ENCODE measurements at places on chromosomes 12 and 14.

- no peak overlapping the region for H3K27ac ChIP-seq
- no peaks in the 10 kb centered on the region for H3K27me3 ChIP-seq
- H3K4me3 ChIP-seq: no peak overlapping the region
- no peak for DNase-seq
Measured at GRCh38 chr14:102579696-102580549, 12.5 kb upstream of the RCOR1 start.

DNA sequence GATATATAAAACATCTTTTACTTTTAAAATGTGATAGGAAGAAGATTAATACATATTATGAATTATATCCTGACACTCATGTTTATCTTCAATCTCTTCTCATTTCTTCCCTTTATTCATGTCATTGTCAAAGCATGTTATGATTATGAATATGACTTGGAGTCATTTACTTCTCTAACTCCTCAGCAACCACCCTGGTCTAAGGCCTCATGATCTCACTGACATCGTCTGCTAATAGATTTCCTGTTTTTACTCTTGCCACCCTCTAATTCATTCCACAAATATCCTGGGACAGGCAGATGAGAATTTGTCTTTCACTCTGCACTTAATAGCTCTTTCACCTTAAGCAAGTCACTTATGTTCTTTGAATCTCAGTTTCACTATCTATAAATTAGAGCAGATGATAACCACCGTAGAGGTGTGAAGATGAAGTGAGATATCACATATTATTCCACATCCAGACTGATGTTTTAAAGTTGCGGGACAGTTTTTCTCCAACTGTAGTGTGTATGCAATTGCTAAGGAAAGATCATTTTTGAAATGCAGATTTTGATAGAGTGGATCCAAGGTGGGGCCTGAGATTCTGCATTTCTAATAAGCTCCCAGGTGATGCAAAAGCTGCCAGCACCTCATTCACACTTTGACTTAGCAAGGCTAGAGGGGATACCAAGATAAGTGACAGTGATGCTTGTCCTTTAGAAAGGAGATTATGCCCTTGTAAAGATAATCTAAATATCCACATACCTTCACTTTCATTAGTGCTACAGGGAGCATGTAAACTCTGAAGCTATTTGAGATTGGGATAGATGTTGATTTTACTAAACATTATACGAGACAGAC lies 3.3 kb upstream of the IAPP start:
- DNase-seq: no peak
- peaks cover 4% of the 10 kb centered on the region for H3K27me3 ChIP-seq
- no peaks in the 10 kb centered on the region for H3K36me3 ChIP-seq

DNA sequence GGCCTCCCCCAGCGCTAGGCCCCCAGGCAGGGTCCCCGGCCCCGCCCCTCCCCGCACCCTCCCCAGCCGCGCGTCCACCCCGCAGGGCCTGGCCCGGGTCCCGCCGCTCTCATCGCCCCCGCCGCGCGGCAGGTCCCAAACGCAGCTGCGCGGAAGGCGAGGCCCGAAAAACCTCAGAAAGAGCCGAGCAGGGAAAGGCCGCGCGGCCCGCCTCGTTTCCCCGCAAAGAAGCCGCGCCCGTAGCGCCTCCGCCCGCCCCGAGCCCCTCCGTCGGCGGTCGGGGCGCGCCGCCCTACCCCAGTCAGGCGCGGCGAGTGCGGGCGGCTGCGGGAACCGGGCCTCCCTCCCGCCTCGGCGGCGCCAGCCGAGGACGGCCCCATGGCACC lies 324 bp downstream of the POLE start:
- H3K27ac ChIP-seq: peak overlapping the region; percentile 65
- H3K27me3 ChIP-seq: no peaks in the 10 kb centered on the region
- H3K4me3 ChIP-seq: peak overlapping the region; percentile 63
- peaks cover 26% of the 10 kb centered on the region for H3K4me1 ChIP-seq
- peaks cover 32% of the 10 kb centered on the region for H3K36me3 ChIP-seq
- DNase-seq: peak; percentile 48

DNA sequence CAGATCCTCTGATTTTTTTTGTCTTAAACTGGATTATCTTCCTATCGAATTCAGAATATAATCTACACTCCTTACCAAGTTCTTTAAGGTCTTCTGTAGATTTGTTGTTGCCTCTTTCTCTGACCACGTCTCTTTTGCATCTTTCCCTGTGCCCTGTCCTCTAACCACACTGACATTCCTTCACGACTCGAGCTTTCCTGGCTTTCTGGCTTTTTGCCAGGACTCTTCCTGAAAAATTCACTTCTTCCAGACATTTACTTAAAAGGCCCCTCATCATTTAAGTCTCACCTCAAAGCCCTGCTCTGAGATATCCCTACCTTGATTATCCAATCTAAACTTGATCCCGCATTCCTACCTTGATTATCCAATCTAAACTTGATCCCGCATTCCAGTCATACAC lies 422.3 kb upstream of the DCN start:
- H3K27me3 ChIP-seq: no peaks in the 10 kb centered on the region
- H3K4me3 ChIP-seq: no peak overlapping the region
- H3K27ac ChIP-seq: no peak overlapping the region
- H3K4me1 ChIP-seq: no peaks in the 10 kb centered on the region

DNA sequence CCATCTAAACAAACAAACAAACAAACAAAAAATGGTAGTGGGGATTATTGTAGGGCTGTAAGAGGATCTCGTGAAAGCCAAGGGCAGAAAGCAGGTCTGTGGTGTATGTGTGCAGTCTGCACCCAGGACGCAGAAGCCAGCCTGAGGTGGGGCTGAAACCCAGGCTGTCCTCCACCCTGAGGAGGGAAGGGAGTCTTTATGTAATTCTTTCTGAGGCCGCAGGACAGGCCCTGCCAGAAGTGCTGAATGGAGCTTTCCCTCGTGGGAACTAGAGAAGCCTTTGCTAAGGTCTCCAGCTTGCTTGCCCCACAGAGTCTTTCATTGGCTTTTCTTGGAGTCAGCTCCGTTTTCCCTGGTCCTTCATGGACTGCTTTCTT lies 27.7 kb downstream of the SLC17A8 start:
- H3K27me3 ChIP-seq: peaks cover 15% of the 10 kb centered on the region
- H3K36me3 ChIP-seq: no peaks in the 10 kb centered on the region
- no peak for DNase-seq
- H3K4me3 ChIP-seq: no peak overlapping the region
- no peak overlapping the region for H3K27ac ChIP-seq
- no peaks in the 10 kb centered on the region for H3K4me1 ChIP-seq

DNA sequence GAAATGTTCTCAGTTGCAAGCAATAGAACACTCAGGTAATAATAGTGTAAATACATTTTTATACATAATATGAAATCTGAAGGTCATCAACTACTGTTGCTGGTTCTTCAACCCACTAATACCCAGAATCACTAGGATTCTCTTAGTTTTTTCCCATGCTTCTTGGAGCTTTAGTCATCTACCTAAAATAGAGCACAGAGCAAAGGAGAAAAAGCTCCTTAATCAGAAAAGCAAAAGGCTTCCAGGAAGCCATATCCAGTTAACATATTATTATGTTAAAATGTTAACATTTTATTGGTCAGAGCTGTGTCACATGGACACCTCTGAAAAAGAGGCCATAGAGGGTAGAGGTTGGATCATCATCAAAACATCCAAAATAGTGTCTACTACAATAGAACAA lies 57.0 kb downstream of the CCER1 start:
- DNase-seq: no peak
- no peak overlapping the region for H3K4me3 ChIP-seq
- H3K4me1 ChIP-seq: no peaks in the 10 kb centered on the region
- no peaks in the 10 kb centered on the region for H3K27me3 ChIP-seq
- no peak overlapping the region for H3K27ac ChIP-seq

DNA sequence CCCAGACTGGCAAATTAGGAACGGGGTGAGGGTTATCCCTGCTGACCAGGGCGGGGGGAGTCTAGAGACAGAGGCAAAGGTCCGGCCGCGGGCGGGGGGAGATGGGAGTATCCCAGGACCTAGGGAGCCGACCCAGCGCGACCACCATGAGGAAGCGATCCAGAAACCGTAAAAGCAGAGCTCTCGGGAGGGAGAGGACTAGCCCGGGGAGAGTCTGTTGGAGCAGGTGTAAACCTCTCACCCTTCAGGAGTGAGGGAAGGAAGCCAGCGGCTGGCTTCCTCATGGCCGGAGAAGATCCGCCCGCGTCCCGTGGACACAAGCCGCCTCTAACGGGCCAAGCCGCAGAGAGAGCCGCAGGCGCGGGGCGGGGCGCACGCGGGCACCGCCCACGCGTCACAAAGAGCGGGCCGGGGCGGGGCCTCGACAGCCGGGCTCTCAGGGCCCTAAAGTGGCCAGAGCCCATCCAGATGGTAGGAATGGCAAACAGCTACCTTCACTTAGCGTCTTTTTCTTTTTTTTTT lies at the start of gene ACRBP:
TSS of gene ACRBP (minus strand) at position 350 of the 522 bp plus-strand sequence. CDS start at position 284, 66 bp downstream.
- H3K4me1 ChIP-seq: peaks cover 8% of the 10 kb centered on the region
- peak within 1 kb of the TSS; percentile 42 for H3K27ac ChIP-seq
- H3K4me3 ChIP-seq: peak within 1 kb of the TSS; percentile 23
- DNase-seq: no peak
- peaks cover 31% of the 10 kb centered on the region for H3K36me3 ChIP-seq

- H3K27me3 ChIP-seq: no peaks in the 10 kb centered on the region
- H3K4me3 ChIP-seq: no peak overlapping the region
- peak overlapping the region; percentile 47 for H3K27ac ChIP-seq
- peaks cover 35% of the 10 kb centered on the region for H3K4me1 ChIP-seq
Measured at GRCh38 chr14:59276235-59276634, 87.8 kb downstream of the DAAM1 start.

GRCh38 chr14:84074626-84075025 lies 1455.3 kb upstream of the FLRT2 start:
- no peak overlapping the region for H3K27ac ChIP-seq
- no peak overlapping the region for H3K4me3 ChIP-seq
- no peaks in the 10 kb centered on the region for H3K36me3 ChIP-seq
- no peak for DNase-seq

DNA sequence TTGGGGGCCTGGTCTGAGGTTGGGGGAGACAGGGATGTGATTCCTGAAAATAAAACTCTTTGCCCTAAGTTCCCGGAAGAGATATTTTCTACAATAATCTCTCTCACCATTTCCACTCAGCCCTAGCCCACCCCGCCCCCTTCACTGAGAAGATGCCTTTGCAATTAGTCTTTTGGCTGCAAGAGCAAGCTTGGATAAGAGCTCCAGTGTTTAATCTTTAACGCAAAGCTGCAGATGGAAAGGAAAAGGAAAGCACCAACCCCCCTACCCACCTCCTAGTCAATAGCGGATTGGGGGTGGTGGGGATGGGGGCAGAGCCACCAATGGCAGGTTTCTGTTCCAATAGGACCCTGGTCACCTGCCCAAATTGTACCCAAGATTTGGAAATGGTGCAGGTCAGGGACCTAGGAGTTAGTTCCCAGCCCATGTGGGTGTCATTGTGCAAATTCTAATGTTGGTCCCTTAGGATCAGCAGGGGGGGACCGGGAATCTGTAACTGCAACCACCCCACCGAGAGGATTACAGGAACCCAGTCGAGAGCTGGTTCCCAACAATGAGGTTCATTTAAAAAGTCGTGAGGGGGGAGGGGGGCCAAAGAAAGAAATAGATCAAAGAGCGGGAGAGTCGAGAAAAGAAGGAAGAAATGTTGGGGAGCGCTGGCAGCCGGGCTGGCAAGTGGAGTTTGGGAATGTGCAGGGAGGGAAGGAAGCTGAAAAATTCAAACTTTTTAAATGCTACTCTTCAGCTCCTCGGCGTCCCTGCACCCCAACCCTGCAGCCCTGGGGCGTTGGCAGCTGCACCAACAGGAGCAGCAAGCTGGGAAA lies 1.6 kb downstream of the ZFP36L1 start:
- H3K4me1 ChIP-seq: peaks cover 51% of the 10 kb centered on the region
- no peaks in the 10 kb centered on the region for H3K27me3 ChIP-seq
- H3K4me3 ChIP-seq: peak overlapping the region; percentile 87
- peaks cover 48% of the 10 kb centered on the region for H3K36me3 ChIP-seq
- no peak for DNase-seq

DNA sequence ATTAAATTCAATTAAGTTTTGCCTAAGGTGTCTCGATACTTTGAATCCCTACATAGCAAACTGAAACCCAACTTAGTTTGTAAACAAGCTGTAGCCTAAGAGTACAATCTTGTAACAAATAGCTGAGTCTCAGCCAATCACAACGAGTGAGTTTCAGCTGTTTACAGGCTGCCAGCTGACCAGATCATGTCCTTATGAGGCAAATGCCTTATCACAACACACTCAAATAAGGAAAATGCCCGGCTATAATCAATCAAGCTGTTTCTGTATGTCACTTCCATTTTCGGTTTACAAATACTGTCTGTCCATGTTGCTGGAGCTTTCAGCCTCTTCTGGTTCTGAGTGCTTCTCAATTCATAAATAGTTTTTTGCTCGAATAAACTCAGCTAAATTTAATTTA lies 943.8 kb downstream of the SLC16A7 start:
- H3K27me3 ChIP-seq: no peaks in the 10 kb centered on the region
- no peaks in the 10 kb centered on the region for H3K36me3 ChIP-seq
- no peak overlapping the region for H3K4me3 ChIP-seq
- no peak overlapping the region for H3K27ac ChIP-seq
- H3K4me1 ChIP-seq: no peaks in the 10 kb centered on the region

DNA sequence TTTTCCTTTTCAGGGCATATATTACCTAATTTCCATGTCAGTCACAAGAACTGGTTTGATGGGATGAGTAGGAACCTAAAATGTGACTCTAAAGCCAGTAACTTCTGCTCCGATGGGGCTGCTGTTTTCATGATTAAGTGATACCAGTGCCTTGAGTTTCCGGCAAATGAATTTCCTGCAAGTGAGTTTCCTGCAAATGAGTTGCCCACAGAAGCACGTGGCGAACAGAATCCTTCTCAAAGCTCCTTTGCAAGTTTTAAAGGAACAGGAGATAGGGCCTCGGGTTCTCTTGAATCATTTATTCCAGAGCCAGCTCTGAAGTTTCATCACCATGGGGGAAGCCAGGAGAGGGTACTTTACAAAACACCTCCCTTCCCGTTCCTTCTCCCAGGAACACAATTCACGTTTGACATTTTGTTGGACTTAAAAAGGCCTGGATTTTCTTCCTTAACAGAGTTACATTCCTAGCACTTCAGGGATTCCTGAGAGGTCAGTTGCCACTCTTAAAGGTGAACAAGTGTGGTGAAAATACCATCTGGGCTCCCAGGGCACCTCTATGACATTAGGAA lies 2.2 kb upstream of the PPTC7 start:
- peak overlapping the region; percentile 81 for H3K27ac ChIP-seq
- peak overlapping the region; percentile 25 for H3K4me3 ChIP-seq
- peak; percentile 57 for DNase-seq
- peaks cover 9% of the 10 kb centered on the region for H3K36me3 ChIP-seq

GRCh38 chr12:69474456-69474855 lies 4.3 kb downstream of the FRS2 start:
- no peak for DNase-seq
- no peaks in the 10 kb centered on the region for H3K27me3 ChIP-seq
- H3K4me3 ChIP-seq: no peak overlapping the region
- no peak overlapping the region for H3K27ac ChIP-seq

GRCh38 chr14:102501751-102502315 lies 7.7 kb downstream of the ANKRD9 start:
- H3K27ac ChIP-seq: no peak overlapping the region
- peaks cover 17% of the 10 kb centered on the region for H3K4me1 ChIP-seq
- H3K4me3 ChIP-seq: no peak overlapping the region
- no peaks in the 10 kb centered on the region for H3K27me3 ChIP-seq
- no peak for DNase-seq
- peaks cover 2% of the 10 kb centered on the region for H3K36me3 ChIP-seq

GRCh38 chr12:95653771-95654546 lies 102.7 kb upstream of the USP44 start:
- peaks cover 2% of the 10 kb centered on the region for H3K27me3 ChIP-seq
- no peak for DNase-seq
- no peaks in the 10 kb centered on the region for H3K4me1 ChIP-seq
- H3K4me3 ChIP-seq: no peak overlapping the region
